Choroid plexus epithelial cell (primary cell): ENCODE measurements at places on chromosomes 13 and 19.

GRCh38 chr13:96065849-96066248, 12.6 kb upstream of the UGGT2 start:
- DNase-seq, result no peak

- DNase-seq, result peak; percentile 24
Measured at GRCh38 chr19:3665681-3666544, 34.4 kb downstream of the PIP5K1C start.

- no peak for DNase-seq
Measured at GRCh38 chr19:2243274-2244124, 5.6 kb upstream of the AMH start.

GRCh38 chr13:105436943-105437342, 1098.5 kb downstream of the EFNB2 start:
- no peak for DNase-seq

DNA sequence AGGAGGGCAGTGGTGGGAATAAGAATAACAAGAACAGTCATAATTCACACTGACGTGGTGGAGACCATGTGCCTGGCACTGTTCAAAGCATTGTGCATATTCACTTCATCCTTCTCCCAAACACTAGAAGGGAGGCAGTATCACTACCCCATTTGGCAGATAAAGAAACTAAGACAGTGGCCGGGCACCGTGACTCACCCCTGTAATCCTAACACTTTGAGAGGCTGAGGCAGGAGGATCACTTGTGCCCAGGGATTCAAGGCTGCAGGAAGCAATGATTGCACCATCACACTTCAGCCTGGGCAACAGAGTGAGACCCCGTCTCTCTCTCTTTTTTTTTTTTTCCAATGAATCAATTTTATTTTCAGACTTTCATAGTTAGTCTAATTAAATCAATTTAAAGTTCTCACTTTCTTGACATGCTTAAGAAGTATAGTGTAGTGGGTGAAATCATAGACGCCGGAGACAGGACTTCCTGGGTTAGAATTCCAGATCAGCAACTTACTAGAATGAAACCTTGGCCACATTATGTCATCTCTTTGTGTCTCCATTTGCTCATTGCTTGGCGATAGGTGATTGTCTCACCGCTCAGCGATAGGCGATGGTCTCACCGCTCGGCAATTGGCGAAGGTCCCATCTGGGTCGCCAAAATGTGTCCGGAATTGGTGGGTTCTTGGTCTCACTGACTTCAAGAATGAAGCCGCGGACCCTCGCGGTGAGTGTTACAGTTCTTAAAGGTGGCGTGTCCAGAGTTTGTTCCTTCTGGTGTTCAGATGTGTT, 5.3 kb upstream of the ATG4D start:
- no peak for DNase-seq

- no peak for DNase-seq
Measured at GRCh38 chr19:45601115-45601514, 897 bp downstream of the GPR4 start.

GRCh38 chr13:73433890-73434289, 375.1 kb downstream of the KLF5 start:
- DNase-seq, result no peak

DNA sequence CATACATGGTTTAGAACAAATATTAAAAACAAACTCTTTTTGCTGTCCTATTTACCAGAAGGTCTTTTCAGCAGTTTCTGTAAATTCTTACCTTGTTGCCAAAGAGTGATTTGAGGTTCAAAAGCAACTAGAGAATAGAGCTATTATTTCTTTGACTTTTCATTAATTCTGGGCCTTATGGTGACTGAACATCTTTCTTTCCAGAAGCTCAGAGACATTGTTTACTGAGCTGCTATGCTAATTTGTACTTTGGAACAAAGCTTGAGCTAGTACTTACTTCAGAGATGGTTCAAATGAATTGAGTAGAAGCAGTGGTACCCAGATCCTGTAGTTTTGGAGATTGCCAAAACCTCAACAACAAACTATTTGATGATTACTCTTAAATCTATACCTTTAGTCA, 331.2 kb downstream of the SPRY2 start:
- peak; percentile 41 for DNase-seq

DNA sequence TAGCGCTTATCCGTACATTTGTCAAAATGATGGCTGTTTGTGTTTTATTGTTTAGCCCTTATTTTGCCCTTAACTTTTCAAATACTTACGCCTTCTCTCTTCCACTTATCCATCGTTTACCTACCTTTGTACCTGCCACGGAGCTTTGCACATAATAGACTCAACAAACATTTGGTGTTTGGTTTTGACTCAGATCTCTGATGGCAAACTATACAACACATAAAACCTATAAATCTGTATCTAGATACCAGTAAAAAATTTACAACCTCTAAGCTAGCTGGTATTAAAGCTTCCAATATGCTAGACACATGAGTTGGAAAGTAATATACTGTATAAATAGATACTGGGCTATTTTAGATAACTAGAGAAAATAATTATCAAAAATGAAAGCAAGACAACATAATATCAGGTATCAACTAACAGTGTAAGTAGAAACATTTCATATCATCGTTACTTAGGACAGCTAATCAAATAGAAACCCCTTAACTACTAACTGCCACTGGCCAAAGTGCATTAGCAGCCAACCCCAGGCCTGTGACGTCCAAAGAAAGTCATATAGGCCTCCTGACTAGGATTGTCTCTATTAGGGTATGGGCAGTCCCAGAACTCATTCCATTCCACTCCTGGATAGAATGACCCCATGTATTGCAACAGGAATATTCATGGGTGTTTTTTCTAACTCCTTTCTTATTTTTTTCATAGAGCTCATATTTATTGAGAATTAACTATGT, 53.8 kb downstream of the KCTD12 start:
- no peak for DNase-seq

GRCh38 chr13:45481688-45482087, 16.9 kb downstream of the COG3 start:
- no peak for DNase-seq

GRCh38 chr13:73879346-73880015, 254.7 kb downstream of the KLF12 start:
- no peak for DNase-seq

GRCh38 chr13:33276570-33276969, 9.0 kb downstream of the STARD13 start:
- DNase-seq, result peak; percentile 49

DNA sequence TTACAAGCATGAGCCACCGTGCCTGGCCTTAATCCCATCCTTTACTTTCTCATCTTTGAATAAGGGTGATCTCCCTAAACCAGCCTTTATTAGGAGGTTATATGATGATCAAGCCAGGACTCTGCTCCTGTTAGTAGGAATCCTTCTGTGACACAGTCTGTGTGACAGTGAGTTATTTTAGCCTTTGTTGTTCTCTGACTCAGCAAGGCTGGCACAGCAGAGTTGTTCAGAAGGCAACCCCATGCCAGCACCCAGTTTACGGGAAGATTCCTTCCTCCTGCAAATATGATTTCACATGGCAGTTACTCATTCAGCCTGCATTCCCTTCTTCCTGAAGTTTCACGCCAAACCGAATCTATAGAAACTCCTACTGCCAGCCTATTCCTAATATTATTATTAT, 10.5 kb upstream of the MIER2 start:
- DNase-seq, result no peak

- peak; percentile 16 for DNase-seq
Measured at GRCh38 chr13:49615836-49616675, 12.3 kb upstream of the ARL11 start.

DNA sequence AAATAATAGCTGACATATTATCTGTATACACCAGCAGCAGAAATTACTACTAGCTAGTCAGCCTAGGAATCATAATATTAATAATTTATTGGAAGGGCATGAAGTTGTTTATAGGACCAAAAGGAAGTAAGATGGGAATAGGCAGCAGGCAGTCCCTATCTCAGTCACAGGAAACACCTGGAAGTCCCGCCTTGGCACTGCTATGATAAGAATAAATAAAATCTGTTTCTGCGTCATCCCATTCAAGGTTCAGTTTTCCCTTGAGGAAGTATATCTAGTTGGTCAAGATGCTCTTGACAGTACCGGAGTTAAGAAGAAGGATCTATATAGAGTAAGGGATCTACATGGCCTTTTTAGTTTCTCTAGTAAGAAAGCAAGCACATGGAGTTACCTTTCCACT, 830.8 kb downstream of the DIAPH3 start:
- DNase-seq, result no peak

- no peak for DNase-seq
Measured at GRCh38 chr13:97621631-97622030, 187.7 kb downstream of the RAP2A start.

GRCh38 chr19:40762754-40763470, 11.9 kb downstream of the SNRPA start:
- DNase-seq, result peak; percentile 41

- DNase-seq, result peak; percentile 94
Measured at GRCh38 chr13:30577401-30577852, 40.3 kb upstream of the USPL1 start.

- DNase-seq, result no peak
Measured at GRCh38 chr13:112725346-112726015, 35.6 kb downstream of the ATP11A start.

DNA sequence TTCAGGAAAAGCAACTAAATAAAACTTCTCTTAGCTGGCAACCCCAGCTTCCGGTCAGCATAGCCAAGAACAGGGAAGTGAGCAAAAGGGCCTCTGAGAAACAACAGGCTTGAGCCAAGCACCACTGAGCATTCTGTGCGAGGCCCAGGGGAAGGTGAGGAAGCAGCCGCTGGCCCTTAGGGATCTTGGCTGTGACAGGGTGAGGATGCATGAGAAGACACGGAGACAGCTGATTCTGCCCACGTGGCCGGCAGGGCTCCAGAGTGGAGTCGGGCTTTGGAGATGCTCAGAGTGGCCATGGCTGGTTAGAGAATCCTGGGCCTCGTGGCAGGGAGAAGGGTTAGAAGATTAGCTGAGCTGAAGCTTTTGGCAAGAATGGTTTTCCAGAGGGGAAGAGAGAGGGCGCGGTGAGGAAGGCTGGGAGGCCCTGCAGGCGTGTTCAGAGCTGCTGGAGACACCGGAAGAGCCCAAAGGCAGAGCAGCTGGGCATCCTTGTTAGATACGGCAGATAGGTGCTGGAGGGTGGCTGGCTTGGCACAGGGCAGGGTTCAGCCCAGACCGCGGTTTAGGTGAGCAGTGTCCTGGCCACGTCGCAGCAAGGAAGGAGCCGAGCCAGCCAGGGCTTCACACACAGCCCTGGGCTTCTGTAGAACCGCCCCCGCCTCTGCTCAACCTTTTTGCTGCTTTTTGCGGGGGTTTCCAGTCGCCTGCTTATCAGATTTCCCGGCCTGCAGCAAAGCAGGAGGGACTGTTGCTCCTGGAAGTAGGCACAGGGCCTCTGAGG, 17.3 kb downstream of the UPF1 start:
- peak; percentile 72 for DNase-seq

GRCh38 chr13:107365466-107366215, 797.7 kb upstream of the ARGLU1 start:
- DNase-seq, result peak; percentile 58

- no peak for DNase-seq
Measured at GRCh38 chr13:46667687-46668281, 114.8 kb downstream of the LRCH1 start.

- peak; percentile 33 for DNase-seq
Measured at GRCh38 chr19:32404933-32405430, 588 bp upstream of the DPY19L3 start.

- peak; percentile 55 for DNase-seq
Measured at GRCh38 chr13:93305886-93306285, 79.3 kb downstream of the GPC6 start.

GRCh38 chr13:59931621-59932020, 232.1 kb downstream of the DIAPH3 start:
- DNase-seq, result no peak

DNA sequence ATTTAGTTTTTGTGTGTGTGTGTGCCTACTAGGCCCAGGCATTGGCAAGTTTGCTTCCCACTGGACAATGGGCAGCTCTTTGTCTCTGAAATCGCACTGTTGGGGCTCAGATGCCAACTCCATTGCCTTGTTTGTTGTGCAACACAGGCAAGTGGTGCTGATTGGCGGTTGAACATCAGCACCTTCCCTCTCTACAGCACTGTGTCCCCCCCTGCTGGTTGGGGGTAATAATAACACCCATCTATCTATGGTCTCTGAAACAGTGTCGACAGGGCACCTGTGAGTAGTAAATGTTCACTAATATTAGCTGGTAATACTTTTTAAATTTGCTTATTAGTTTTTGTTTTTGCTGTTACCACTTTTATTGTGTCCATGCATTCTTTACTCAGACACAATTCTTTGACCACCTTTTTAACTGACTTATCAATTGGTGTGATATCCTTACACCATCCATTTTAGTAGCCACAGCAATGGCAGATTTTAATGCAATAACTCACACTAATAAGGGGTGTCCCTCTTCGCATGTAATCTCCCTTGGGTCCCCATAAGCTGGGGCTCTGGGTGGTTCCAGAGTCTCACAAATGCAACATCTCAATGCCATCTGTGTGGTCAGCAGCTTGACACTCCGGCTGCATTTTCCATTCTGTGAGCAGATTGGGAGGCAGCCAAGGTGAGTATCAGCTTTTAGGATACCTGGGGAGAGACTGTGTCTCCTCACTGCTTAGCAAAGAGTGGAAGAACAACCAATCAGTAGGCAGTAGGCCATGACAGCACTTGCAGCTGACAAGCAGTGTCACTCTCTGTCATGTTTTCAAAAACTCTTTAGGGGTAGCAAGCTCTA, 47.7 kb upstream of the UQCRFS1 start:
- DNase-seq, result peak; percentile 18

- peak; percentile 24 for DNase-seq
Measured at GRCh38 chr13:25300861-25301346, 521 bp upstream of the NUP58 start.

DNA sequence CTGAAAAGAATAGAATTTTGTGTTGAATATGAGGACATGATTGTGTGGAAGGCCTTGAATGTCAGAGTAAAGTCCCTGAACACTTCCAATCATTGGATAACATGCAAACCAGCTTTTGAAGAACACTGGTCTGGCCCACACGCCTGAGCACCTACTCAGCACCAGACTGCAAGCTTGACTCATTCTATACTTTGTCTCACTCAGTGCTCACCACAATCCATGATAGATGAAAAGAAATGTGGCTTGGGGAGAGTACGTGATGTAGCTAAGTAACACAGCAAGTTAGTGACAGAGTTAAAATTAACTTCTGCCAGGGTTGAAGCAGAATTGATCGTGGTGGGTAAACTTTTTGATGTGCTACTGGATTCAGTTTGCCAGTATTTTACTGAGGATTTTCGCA, 12.0 kb downstream of the DLEU7 start:
- no peak for DNase-seq

DNA sequence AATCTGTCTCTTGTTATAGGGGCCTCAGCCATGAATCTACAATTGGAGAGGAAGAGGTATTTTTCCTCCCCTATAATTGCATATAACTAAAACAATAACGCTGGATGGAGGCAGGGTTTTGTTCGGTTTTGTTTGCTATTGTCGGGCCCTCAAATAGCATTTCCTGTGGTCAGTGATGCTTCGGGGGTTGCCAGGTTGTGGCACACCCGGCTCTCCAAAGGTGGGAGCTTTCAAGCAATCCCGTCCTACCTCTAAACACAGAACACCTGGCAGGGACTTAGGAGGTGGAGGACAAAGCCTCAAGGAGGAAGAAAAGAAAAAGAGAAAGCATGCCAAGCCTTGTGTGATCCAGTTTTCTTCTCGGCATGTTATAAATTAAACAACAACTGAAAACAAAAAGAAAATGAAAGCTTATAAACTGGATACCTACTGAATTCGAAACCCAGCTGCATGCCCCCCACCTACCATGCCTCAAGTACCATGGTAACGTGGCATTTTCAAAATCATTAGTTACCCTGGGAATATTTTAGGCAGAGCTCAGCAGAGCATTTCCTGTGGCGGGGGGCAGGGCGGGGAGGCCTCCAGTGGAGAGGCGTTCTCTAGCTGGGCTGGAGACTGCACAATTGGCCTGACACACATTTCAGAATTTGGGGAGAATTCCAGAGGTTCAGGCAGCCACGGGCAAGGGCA, 213.8 kb downstream of the DCLK1 start:
- peak; percentile 27 for DNase-seq

- DNase-seq, result no peak
Measured at GRCh38 chr13:40316301-40316700, 350.1 kb downstream of the FOXO1 start.
